SK-N-DZ (cell line): ENCODE measurements at places on chromosomes 2 and 18.

DNA sequence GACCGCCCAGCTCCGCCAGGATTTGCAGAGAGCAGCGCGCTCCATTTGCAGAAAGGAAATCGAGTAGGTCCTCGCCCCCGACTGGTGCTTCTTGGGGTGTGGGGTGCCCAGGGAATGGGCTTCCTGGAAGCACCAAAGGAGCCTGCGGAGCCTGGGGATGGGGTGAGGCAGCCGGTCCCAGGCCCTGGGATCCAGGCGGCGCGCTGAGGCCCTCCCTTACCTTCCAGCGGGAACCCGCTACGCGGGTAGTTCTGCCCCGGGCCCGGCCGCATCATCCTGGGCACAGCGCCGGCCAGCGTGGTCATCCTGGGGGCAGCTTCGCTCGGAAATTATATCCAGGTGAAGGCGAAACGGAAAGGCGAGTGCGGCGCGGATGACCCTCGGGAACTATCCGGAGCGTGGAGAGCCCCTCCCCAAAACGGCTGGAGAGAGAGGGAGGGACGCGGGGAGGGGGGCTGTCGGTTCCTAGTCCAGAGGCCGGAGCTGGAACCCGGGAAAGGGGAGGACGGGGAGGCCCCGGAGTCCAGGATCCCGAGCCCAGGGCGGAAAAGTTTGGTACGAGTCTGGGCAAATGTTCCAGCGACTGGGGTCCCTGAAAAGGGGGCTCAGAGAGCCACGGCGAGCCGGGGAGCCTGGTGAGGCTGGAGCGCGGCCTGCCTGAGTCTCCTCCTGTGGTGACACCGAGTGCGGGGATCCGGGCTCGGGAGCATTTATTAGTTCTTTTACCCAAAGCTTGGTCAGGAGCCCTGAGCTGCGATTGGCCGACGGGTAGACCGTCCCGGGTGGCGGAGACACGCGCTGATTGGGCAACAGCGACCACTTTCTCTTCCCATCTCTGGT is at the start of gene PAX3:
PAX3 (minus strand) TSS at position 688 of the 840 bp plus-strand sequence; CDS start at position 305, 383 bp downstream.
- no peak for DNase-seq

- no peak for DNase-seq
Observed at GRCh38 chr2:166365803-166366420, 9.8 kb downstream of the SCN9A start.

- no peak for DNase-seq
Observed at GRCh38 chr2:233089851-233090250, 29.7 kb downstream of the INPP5D start.

DNA sequence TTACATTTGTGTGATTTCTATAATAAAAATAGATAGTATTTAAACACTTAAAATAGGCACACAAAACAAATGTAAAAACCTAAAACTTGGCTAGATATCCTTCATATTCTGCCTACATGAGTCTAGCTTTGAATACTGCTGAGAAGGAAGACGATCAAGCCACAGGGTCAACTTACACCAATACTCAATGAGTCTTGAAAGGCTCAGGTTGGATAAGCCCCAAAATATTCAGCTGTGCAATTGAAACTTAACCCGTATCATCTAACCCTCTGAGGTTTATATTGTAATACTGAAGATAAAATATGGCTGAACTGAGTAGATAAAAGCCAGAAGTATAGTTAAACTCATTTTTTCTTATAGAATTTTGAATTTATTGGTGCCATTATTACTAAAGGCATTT is 313.0 kb upstream of the NRXN1 start:
- no peak for DNase-seq

DNA sequence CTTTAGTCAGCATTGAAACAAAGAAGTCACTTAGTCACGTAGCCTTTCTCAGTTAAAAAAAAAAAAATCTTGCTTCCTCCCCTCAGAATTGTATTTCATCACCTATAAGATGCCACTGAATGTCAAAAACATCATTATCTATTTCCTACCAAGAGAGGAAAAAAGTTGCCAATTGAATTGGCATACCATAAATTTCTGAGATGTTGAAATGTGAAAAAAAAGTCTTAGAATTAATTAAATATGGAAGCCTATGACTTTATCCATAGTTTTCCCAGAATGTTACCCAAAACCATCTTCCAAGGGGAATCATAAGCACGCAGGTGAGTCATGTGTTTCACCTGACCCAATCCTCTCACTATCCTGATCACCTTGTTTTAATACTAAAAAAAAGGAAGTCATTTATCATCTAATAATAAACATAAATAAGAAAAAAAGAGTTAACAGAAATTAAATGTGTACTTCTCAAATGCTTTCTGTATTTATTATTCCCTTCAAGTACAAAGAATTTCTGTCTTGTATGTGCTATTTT is 205.7 kb downstream of the TCF4 start:
- no peak for DNase-seq
